ENCODE measurements at places on chromosomes 3 and 15.
A peak's percentile ranks its signal among the peaks of the same experiment; 100 is the strongest.

DNA sequence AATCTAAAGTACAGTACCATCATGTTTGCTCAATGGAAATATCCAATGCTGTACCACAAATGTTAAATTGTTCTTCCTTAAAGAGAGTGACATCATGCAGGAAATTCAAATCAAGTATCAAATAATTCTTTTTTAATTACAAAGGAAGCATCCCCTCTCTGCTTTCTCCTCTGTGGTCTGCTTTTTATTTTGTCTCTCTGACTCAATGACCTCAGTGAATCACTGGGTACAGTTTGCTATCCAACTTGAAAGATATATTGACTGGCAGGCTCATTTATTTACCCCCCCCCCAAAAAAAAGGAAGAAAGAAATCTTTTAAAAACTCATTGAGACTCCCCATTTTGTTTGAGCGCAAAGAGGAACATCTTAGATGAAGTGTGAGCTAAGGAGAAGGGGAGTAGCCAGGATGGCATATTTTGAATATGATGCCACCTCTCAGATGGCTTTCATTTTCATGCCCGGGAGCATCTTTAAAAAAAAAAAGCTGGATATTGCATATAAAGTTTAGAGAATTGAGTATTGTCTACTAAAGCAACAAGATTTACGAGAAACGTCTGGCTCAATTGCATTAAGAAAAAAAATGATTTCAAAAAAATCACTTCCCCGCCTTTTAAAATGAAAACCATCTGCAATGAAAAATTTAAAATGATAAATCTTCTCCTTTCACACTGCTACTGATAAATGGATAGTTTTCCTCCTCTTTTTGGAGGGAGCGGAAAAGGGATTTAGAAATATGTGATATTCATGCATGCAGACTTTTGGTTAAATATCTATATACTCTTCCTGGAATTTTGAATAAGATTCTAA, 307.1 kb upstream of the DPH6 start:
- H3K4me1 ChIP-seq: no peaks in the 10 kb centered on the region
- H3K27ac ChIP-seq: no peak overlapping the region
- H3K4me3 ChIP-seq: no peak overlapping the region
- DNase-seq: no peak

DNA sequence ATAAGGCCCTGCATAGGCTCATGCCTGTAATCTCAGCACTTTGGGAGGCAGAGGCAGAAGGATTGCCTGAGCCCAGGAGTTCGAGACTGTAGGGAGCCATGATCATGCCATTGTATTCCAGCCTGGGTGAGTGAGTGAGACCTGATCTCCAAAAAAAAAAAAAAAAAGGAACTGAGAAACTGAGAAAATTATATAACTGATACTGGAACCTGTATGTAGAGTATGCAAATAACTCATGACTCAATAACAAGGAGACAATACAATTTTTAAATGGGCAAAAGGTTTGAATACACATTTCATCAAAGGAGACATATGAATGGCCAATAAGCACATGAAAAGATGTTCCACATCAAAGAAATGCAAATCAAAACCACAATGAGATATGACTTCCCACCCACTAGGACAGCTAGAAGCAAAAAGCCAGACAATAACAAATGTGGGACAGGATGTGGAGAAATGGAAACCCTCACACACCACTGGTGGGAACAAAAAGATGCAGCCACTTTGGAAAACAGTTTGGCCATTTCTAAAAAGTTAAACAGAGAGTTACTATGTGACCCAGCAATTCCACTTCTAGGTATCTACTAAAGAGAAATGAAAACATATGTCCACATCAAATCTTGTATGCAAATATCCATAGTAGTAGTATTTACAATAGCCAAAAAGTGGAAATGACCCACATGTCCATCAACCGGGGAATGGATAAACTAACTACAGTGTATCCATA, 70.7 kb downstream of the IQSEC1 start:
- H3K4me3 ChIP-seq: no peak overlapping the region
- H3K27ac ChIP-seq: no peak overlapping the region
- DNase-seq: no peak

GRCh38 chr3:73601481-73601880, 23.3 kb downstream of the PDZRN3 start:
- H3K27me3 ChIP-seq: no peaks in the 10 kb centered on the region
- H3K36me3 ChIP-seq: peaks cover 5% of the 10 kb centered on the region
- no peak overlapping the region for H3K4me3 ChIP-seq
- peaks cover 94% of the 10 kb centered on the region for H3K4me1 ChIP-seq
- DNase-seq: no peak

DNA sequence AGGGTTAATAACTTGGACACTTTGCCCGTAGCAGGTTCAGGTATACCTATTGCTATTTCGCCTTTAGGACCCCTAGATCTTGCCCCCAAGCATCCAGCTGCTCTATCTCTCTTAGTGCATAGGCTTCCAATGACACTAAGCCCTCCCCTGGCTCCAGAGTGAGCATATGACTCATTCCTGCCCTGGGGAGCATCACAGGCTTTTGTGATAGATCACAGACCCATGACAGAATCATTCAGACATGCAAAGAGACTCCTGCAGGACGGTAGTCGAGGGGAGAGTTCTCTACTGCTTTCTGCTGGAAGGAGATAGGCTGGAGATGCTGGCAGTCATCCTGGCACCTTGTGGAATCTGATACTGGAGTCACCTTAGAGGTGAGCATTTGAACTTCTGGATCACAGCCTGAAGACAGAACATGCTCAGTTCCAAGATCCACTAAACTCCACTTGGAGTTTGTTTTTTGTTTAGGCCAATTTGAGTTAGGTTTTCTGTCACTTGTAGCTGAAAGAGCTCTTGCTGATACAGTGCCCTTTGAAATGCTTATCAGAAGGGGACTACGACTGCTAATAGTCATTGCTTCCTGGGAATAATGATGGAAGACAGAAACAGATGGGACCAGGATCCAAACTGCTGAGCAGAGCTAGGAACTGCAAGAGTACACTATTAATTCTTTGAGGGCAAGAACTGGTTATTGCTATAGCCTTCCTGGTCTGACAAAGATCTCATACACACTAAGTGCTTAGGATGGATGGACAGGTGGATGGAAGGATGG, 11.0 kb downstream of the LYSMD2 start:
- peaks cover 2% of the 10 kb centered on the region for H3K36me3 ChIP-seq
- H3K27me3 ChIP-seq: no peaks in the 10 kb centered on the region
- H3K4me3 ChIP-seq: no peak overlapping the region

DNA sequence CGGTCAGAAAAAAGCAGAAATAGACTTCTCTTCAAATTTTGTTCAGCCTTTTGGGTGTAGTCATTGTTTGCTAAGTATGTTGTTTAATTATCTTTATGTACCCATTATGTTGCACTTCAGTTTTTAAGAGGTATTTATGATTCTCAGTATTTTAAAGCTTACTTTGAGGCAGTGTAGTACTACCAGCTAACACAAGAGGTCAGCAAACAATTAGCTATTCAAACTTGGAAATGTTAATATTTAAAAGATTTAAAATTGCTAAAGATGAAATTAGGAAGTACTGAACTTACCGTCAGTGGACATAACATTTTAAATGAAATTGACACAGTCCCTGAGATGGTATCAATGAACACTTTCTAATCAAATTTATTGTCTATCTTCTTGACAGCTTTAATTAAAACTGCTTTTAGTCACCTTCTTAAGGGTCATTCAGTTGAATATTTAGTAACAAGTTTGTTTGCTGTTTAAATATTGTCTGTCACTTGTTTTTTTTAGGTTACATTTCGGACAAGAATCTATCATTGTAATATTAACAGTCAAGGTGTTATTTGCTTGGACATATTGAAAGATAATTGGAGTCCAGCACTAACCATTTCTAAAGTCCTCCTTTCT, 28.1 kb downstream of the NKIRAS1 start:
- DNase-seq: no peak
- no peaks in the 10 kb centered on the region for H3K27me3 ChIP-seq
- no peak overlapping the region for H3K27ac ChIP-seq
- H3K4me1 ChIP-seq: peaks cover 30% of the 10 kb centered on the region
- no peak overlapping the region for H3K4me3 ChIP-seq
- peaks cover 14% of the 10 kb centered on the region for H3K36me3 ChIP-seq

GRCh38 chr15:42150219-42150970, 6.0 kb downstream of the PLA2G4F start:
- DNase-seq: no peak
- no peaks in the 10 kb centered on the region for H3K27me3 ChIP-seq
- no peaks in the 10 kb centered on the region for H3K36me3 ChIP-seq
- no peak overlapping the region for H3K4me3 ChIP-seq
- no peak overlapping the region for H3K27ac ChIP-seq
- H3K4me1 ChIP-seq: peaks cover 40% of the 10 kb centered on the region

DNA sequence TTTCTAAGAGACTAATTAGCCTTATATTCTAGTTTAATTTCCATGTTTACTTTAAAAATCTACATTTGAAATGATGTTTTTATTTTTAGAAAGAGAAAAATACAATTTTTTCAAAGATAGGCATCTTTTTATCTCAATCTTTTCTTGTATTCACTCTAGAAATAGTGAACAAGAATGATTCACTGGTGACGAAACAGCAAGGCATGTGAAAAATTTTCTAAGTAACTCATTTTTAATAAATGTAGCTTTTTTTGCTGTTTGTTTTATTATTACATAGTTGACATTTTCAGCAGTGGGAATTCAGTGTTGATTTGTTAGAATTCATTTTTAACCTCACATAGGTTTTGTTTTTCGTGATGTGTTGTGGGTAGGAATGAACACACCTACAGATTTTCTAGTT, 1226.4 kb downstream of the NSUN3 start:
- H3K4me1 ChIP-seq: no peaks in the 10 kb centered on the region
- no peak overlapping the region for H3K4me3 ChIP-seq
- no peak for DNase-seq
- no peak overlapping the region for H3K27ac ChIP-seq
- no peaks in the 10 kb centered on the region for H3K27me3 ChIP-seq

- H3K36me3 ChIP-seq: peaks cover 5% of the 10 kb centered on the region
- peaks cover 57% of the 10 kb centered on the region for H3K4me1 ChIP-seq
- no peak overlapping the region for H3K4me3 ChIP-seq
Observed at GRCh38 chr15:57694279-57694678, 12.2 kb upstream of the POLR2M start.

- DNase-seq: no peak
- H3K27ac ChIP-seq: no peak overlapping the region
- no peaks in the 10 kb centered on the region for H3K36me3 ChIP-seq
- no peaks in the 10 kb centered on the region for H3K4me1 ChIP-seq
- H3K27me3 ChIP-seq: no peaks in the 10 kb centered on the region
Observed at GRCh38 chr3:63303238-63303637, 25.1 kb downstream of the SYNPR start.

DNA sequence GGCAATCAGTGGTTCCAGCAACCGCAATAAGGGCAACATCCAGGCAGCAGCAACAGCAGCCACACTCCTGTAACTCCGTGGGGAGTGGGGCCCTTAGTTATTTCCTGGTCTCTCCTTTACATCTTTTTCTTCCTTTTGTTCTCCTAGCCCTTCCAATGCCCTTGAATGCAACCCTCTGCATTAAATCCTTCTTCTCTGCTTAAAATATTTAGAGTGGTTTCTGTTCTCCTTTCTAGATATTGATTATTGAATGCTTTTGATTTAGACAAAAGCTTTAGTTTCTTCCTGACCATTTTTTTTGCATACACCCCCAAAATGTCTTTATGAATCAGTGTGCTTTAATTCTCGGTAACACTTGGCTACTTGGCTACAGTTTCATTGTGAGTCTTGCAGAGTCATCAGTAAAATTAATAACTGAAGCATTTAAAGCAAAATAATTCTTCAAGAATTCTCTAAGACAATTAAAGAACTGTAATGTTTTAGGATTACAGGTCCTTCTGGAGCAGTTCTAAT, 586.1 kb downstream of the MECOM start:
- no peaks in the 10 kb centered on the region for H3K4me1 ChIP-seq
- H3K36me3 ChIP-seq: no peaks in the 10 kb centered on the region
- H3K27ac ChIP-seq: no peak overlapping the region

GRCh38 chr3:108209579-108209978, 12.6 kb downstream of the IFT57 start:
- H3K27ac ChIP-seq: no peak overlapping the region
- no peak overlapping the region for H3K4me3 ChIP-seq
- H3K4me1 ChIP-seq: no peaks in the 10 kb centered on the region

DNA sequence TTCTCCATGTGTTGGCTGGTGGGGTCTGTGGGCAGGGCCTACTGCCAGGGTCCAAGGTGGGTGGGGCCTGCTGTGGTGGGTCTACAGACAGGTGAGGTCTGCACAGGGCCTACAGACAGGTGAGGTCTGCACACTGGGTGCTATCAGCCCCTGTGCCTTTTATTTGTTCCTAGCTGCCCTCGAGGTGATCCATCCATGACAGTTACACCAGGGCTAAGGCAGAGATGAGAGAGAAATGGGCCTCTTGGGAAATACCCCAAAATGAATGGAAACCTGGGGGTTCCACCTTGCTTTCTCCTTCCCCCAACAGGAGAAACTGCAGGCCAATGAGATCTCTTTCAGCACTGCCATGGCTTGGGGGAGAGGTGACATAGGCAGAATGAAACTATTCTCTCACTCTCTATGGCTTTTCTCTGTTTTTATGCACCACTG, 36.4 kb downstream of the CFAP100 start:
- no peak overlapping the region for H3K4me3 ChIP-seq
- no peak for DNase-seq
- H3K27ac ChIP-seq: no peak overlapping the region
- no peaks in the 10 kb centered on the region for H3K27me3 ChIP-seq
- peaks cover 10% of the 10 kb centered on the region for H3K36me3 ChIP-seq

- no peaks in the 10 kb centered on the region for H3K36me3 ChIP-seq
- no peak for DNase-seq
- H3K27ac ChIP-seq: no peak overlapping the region
- no peaks in the 10 kb centered on the region for H3K4me1 ChIP-seq
Observed at GRCh38 chr3:99481561-99481960, 156.8 kb upstream of the COL8A1 start.

- H3K27me3 ChIP-seq: peaks cover 36% of the 10 kb centered on the region
- no peak overlapping the region for H3K27ac ChIP-seq
- no peaks in the 10 kb centered on the region for H3K4me1 ChIP-seq
- no peak for DNase-seq
Observed at GRCh38 chr3:55624238-55624637, 137.1 kb upstream of the WNT5A start.

- peaks cover 34% of the 10 kb centered on the region for H3K4me1 ChIP-seq
- H3K4me3 ChIP-seq: peak overlapping the region; percentile 87
- DNase-seq: no peak
Observed at GRCh38 chr3:11847607-11848006, 922 bp upstream of the TAMM41 start.

DNA sequence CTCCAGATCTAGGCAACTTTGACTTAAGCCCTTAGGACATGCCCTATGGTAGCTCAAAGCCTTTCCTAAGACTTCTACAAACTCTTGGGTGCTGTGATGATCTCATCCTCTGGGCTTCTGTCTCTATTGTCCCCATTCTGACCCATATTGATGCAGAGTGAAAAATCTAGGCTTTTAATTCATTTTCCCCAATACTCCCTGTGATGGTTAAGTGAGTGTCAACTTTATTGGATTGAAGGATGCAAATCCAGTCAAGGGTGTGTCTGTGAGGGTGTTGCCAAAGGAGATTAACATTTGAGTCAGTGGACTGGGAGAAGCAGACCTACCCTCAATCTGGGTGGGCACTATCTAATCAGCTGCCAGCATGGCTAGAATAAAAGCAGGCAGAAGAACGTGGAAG, 97.3 kb upstream of the NUDT16 start:
- peaks cover 18% of the 10 kb centered on the region for H3K4me1 ChIP-seq
- H3K27me3 ChIP-seq: no peaks in the 10 kb centered on the region
- H3K27ac ChIP-seq: no peak overlapping the region
- no peak overlapping the region for H3K4me3 ChIP-seq
- no peak for DNase-seq

- H3K36me3 ChIP-seq: peaks cover 11% of the 10 kb centered on the region
- H3K4me1 ChIP-seq: no peaks in the 10 kb centered on the region
- no peak overlapping the region for H3K4me3 ChIP-seq
- no peaks in the 10 kb centered on the region for H3K27me3 ChIP-seq
- H3K27ac ChIP-seq: no peak overlapping the region
Observed at GRCh38 chr3:49158103-49158709, 7.9 kb downstream of the CCDC71 start.

Data from left ventricle myocardium inferior (tissue), 1 donor.